ENCODE measurements at places on chromosomes 1 and 21.
A peak's percentile ranks its signal among the peaks of the same experiment; 100 is the strongest.

- DNase-seq = no peak
Observed at GRCh38 chr1:236904892-236905741, 99.1 kb downstream of the MT1HL1 start.

DNA sequence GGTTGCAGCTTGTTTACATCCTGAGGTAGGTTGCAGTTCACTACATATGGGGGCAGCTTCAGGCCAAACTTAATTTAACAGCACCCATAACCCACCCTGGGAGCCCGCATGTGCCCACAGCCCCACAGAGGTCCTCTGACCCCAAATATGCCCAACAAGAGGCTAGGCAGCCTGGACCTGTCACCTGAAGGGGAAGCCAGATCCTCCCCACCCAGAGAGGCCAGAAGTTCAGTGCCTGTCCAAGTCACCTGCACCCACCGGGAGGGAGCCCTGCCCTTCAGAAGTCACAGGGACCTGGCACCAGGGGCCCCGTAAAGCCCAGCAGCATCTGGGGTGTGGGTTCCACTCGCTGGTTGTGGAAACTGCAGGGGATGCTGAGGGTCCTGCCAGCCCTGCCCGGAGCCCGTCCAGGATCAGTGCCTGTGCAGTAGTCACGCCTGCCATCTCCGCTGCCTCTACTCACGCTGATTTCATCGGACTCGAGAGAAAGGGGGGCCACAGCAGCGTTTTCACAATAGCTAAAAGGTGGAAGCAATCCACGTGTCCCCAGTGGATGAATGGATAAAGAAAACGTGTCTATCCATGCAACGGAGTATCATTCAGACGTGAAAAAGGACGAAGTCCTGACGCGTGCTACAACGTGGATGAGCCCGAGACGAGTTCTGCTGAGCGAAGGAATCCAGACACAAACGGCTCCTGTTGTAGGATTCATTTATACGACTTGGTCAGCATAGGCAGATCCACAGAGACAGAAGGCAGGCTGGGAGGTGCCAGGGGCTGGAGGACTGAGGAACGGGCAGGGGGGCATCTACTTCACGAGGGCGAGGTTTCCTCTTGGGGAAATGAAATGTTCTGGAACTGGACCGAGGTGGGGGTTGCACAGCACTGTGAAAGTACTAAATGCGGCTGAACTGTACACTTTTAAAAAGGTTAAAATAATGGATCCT is 33.9 kb upstream of the COL6A2 start:
- no peak for DNase-seq

DNA sequence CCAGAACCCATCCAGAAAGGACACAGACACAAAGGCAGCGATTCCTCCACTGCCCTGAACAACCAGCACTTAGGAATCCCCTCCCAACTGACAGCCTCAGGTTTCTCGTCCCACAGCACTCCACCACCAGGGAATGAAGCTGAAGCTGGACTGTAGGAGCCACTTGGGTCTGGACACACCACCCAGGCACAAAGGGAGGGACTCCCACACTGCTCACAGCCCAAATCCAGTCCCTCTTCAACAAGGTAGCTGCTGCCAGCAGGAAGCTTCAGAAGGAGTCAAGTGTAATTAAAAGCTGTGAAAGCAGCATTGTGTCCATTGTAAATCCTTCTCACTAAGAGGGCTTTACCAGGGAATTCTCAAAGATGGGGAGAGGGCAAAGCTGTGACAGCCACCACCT is 29.0 kb downstream of the LMX1A start:
- no peak for DNase-seq

- no peak for DNase-seq
Observed at GRCh38 chr21:29238053-29238966, 60.4 kb upstream of the BACH1 start.

DNA sequence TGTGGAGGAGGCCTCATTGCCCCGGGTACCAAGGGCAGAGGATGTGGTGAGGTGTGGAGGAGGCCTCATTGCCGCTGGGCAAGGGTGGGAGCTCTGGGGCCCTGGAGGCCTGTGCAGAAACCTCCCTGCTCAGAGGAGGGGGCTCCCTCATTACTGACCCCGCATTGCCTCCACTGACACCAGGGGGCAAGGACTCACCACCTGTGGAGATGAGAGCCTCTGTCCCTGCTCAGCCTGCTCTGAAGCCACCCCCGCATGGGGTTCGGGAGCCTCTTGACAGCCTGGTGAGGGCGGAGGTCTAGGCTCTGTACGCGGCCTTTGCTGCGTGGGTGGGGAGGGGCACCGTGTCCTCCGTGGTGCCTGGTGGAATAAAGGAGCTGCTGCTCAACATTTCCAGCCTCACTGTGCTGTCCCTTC is 95.0 kb upstream of the COL6A1 start:
- no peak for DNase-seq

DNA sequence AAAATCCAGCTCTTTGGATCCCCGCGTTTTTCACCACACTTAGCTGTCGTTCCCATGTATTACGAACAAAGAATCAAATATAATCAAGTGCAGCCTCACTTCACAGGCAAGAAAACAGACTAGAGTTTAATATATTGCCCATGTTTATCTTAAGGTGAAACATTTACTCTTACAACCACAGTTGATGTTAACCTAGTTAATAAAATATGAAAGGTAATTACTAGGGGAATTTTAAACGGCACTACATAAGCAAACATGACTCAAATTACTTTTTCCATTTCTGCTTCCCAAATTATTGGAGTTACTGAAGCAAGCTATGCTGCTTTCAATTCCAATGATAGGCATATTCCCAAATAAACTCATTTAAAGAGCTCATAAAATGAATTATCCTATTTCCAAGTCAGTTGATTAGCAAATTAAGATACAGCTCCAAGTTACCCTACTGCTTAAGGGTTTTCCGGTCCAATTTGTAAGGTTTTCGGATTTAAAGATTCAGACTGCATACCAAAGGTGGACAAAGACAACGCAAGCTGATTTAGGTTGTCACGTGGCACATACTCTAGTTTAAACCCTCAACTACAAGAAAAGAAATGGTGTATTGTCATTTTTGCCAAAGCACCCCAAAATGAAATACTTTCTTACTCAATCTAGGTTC is 5.9 kb downstream of the COX20 start:
- no peak for DNase-seq

- no peak for DNase-seq
Observed at GRCh38 chr1:225319871-225320270, 108.0 kb downstream of the LBR start.

- peak; percentile 36 for DNase-seq
Observed at GRCh38 chr1:75423616-75424015, 187.3 kb downstream of the SLC44A5 start.

DNA sequence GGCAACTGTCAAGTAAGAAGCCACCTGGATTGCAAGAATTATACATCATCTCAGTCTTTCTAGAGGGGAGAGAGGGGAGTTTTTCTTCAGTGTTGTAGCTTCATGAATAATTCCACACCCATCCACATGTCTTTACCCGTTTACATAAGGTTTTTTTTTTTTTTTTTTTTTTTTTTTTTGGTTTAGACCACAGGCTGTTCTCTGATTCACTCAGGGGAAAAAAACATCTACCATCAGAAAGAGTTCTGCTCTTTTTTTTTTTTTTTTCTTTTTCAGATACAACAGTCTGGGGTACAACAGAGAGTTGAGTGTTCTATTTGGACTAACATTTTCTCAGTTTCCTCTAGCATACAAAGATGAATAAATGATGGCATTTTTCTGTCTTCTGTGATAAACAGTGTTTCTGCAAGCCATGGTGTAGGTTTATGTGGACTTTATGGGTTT is 4.9 kb upstream of the KIF14 start:
- DNase-seq = no peak

GRCh38 chr1:35702508-35702907 is 16.2 kb downstream of the C1orf216 start:
- no peak for DNase-seq

GRCh38 chr1:183869664-183870063 is 64.7 kb downstream of the RGL1 start:
- DNase-seq = no peak

GRCh38 chr1:231295938-231296337 is 41.7 kb downstream of the EXOC8 start:
- no peak for DNase-seq

- DNase-seq = peak; percentile 59
Observed at GRCh38 chr1:27341525-27342252, at the start of gene SYTL1. SYTL1 (plus strand) TSS chr1:27342022; CDS start chr1:27345335, 3,313 bp downstream.

- no peak for DNase-seq
Observed at GRCh38 chr1:33081554-33082305, 777 bp downstream of the AZIN2 start.

GRCh38 chr1:50620680-50621329 is 197.6 kb upstream of the DMRTA2 start:
- peak; percentile 10 for DNase-seq

DNA sequence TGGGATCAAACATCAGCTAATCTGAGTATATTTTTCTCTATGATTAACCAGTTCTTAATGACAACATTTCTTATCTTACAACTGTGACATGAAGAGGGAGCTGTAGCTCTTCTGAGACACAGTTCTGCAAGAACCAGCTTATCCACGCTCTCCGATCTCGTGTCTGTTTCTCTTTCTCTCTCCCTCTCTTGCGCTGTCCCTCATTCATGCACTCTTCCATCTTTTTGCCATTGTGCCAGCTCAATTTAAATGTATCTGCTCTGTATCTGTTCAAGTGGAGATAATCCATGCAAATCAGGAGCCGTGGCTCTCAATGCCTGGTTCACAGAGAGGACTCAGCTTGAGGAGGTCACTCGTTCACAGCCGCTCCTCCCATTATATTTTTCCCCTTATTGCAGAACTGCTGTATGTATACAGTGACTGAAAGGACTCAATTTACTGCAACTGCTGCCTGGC is 494.7 kb upstream of the ADGRL2 start:
- peak; percentile 51 for DNase-seq

DNA sequence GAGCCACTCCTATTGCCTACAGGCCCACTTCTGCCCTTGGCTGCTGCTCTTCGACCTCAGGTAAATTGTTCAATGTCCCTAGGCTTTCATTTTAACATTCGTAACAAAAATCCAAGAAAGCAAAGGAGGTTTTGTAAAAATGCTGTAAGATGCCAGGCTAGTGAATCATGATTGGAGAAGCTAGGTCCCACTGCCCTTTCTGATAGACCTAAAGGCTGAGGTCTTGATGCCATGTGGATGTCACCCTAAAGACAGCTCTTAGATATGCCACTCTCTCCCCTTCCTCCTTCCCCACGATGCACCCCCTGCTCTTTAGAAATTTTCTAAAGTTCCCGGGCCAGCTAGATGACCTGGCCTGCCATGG is 9.9 kb upstream of the TMEM39B start:
- DNase-seq = no peak

GRCh38 chr1:114334297-114334696 is 176.7 kb downstream of the TRIM33 start:
- DNase-seq = no peak

DNA sequence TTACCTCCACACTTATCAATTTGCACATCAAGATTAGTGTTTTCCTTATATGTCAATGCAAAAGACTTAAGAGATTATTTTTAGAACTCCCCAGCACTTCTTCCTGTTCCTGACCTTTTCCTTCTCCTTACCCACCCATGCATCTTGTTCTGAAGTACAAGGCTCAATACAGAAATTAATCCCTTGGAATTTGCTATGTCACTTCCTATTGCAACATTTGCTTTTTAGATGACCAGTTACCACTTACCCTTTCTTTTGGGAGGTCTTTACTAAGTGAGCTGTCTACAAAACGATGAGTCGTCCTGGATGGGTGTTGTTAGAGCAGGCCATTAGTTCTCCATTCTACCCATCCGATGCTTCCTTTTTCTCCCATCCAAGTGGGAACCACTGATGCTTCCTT is 221.2 kb downstream of the FMN2 start:
- no peak for DNase-seq

- DNase-seq = peak; percentile 77
Observed at GRCh38 chr1:62082456-62083363, 111.9 kb upstream of the L1TD1 start.

GRCh38 chr1:168482106-168482505 is 61.7 kb downstream of the XCL2 start:
- DNase-seq = no peak

DNA sequence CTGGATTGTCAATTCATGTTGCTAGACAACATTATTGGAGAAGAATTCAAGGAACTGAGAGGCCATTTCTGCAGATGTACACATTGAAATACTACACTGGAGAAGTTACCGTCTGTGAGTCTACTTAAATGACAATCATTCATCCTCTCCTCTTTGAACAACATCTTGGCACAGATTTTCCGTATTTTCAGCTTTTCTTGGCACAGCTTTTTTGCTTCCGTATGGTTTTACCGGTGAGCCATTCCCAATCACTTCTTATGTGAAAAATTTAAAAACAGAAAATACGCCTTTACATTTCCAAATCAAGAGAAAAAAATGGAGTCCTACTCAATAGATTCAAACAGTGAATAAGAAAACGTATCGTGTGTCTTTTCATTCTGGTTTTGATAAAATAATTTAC is 1493.7 kb downstream of the AMY1C start:
- no peak for DNase-seq

GRCh38 chr1:83511146-83511726 is 487.7 kb downstream of the TTLL7 start:
- DNase-seq = no peak

DNA sequence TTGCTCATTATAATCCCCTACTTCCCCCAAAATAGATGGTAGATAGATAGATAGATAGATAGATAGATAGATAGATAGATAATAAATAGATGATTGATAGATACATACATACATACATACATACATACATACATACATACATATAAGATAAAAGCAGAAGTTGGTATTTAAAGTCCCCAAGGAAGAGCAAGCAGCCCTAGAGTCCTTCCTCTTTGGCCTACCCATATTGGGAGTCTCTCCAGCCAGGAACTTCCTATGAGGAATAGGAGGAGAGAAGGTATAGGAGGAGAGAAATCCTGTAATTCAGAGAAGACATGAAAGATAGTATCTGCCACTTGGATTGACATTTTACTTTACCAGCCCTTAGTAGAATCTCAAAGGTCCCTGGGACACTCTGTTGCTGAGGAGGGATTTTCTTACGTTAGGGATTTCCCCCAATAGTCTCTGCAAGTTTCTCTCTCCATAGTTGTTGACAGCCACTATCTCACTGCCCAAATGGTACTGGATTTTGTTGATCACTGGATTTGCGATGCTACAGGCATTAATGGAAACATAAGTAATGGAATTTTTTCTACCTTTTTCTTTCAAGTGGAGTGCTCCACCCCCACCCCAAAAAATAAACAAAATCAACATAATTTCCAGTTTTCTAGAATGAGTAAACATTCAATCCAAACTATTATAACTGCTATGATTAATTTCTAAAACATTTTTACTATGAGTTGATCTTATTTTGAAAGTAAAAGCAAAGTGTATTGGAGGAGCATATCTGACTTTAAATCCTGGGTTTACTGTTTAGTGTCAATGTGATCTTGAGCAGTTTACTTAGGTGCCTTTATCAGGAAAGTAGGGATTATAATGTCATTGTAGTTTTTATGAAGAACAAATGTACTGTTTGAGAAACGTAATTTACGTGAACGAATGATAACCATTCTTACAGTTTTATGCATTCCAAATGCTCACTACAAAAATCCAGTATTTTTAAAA is 93.2 kb upstream of the TNFSF4 start:
- no peak for DNase-seq

DNA sequence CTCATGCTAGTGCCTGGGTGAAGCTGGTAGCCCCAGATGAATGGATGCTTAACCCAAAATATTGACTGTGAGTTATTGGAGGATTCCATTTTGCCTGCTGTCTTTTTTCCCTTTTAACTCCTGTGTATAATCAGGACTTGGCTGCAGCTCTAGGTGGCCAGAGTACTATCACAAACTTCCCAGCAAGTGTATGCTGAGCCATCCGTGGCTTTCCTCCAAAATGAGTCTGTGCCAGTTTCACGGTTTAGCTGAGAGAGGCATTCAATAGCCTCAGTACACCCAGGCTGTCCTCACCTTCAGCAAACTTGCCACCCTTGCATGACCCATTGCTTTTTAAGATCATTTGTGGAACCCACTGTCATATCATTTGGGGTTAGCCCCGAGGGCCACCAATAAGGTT is 5.3 kb upstream of the DPT start:
- no peak for DNase-seq

Data from HEK293T (cell line).